ENCODE measurements at places on chromosomes 3 and 15. TPM values are rescaled to one million over a fixed set of nuclear protein-coding genes. Genes with fewer than 3 reads are reported as not detected.

- DNase-seq: peak; percentile 18
- no peaks in the 10 kb centered on the region for H3K27me3 ChIP-seq
- no peaks in the 10 kb centered on the region for H3K36me3 ChIP-seq
- H3K27ac ChIP-seq: peak overlapping the region; percentile 54
- H3K4me3 ChIP-seq: no peak overlapping the region
These were observed 129.7 kb downstream of the PROS1 start for GRCh38 chr3:93843981-93844380.

Gene GOLGA8T
- not detected for total RNA-seq

DNA sequence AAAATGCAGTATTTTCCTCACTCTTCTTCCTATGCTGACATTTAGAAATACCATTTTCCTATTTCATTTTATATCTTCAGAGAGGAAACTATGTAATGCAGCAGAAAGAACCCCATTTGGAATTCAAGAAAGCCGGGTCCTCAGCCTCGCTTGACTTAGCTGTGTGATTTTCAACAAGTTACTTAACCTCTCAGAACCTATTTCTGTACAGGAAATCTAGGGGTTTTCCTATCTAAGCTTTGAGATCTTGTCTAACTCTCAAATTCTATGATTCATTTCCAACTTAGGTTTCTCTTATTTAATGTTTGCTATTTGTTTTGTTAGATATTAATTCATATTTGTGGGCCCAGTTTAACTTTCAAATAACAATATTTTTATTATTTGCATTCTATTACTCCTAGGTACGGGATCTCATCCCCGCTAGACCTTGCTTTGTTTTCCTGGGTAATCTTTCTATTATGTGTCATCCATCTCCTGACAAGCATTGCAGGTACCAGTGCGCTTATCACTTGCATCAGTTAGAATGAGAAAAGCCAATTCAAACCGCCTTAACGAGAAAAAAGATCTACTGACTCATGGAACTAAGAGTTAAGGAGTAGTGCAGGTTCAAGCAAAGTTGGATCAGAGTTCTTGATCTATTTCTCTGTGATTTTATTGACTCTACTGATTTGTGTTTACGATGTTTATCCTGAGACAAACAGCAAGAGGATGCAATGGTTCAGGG lies 70.6 kb upstream of the BHLHE40 start:
- H3K4me3 ChIP-seq: no peak overlapping the region
- H3K4me1 ChIP-seq: no peaks in the 10 kb centered on the region
- H3K27ac ChIP-seq: no peak overlapping the region
- H3K36me3 ChIP-seq: no peaks in the 10 kb centered on the region
- no peak for DNase-seq

GRCh38 chr3:26839001-26839400 lies 216.4 kb downstream of the LRRC3B start:
- H3K27ac ChIP-seq: no peak overlapping the region
- no peak overlapping the region for H3K4me3 ChIP-seq
- no peaks in the 10 kb centered on the region for H3K27me3 ChIP-seq
- H3K4me1 ChIP-seq: no peaks in the 10 kb centered on the region
- no peaks in the 10 kb centered on the region for H3K36me3 ChIP-seq

- no peak for DNase-seq
- no peaks in the 10 kb centered on the region for H3K36me3 ChIP-seq
- H3K27ac ChIP-seq: no peak overlapping the region
- no peak overlapping the region for H3K4me3 ChIP-seq
These were observed 83.6 kb downstream of the PDZRN3 start for GRCh38 chr3:73540969-73541740.

DNA sequence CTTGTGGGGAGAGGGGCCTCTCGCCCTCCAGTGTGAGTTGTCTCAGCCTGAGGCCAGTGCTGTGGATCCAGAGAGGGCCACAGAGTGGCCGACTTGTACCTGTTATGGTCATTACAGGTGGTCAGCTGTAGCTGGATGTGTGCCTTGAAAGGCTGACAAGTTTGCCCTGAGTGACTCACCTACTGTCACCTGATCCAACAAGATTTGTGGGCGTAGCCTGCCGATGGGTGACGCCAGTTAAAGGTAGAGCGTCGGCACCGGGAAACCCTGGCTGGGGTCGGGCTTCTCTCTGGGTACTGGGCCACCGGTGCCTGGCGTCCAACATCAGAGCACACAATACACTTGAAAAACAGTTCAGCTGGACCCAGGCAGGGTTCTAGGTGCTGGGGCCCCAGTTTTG lies 2.8 kb upstream of the ISG20 start:
- peaks cover 9% of the 10 kb centered on the region for H3K36me3 ChIP-seq
- peaks cover 6% of the 10 kb centered on the region for H3K4me1 ChIP-seq
- H3K4me3 ChIP-seq: no peak overlapping the region

Gene ZBED2
- total RNA-seq: not detected

Gene GPR27
- total RNA-seq: 1.3 TPM

GRCh38 chr3:198107840-198108734 lies 148.1 kb downstream of the LMLN start:
- no peak overlapping the region for H3K27ac ChIP-seq
- DNase-seq: no peak
- H3K4me3 ChIP-seq: no peak overlapping the region

Data from thoracic aorta (tissue), 2 donors.